ENCODE measurements at places on chromosomes 13 and 19.

DNA sequence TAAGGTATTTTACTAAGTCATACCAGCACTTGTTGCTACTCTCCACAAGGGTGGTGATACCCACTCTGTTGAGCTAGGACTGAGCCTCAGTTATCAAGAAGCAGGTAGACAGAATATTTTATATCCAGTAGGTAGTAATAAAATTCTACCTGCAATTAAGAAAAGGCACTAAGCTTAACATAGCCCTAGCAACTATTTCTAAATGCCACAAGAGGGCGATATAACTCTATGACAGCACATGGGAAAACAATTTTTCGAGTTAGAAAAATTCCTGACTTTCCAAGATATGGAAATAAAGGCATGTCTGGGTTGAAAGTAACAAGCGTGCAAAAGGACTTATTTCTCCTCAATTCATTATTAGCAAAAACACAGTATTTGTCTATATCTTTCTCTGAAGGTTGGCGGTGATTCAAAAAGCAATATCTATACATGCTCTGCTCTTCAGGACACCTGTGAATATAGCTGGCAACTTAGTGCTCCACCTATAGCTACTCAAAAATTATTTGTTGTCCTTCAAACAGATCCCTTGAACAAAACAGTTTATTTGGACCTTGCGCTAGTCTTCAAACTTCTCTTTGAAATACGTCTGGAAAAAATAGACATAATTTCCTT, 14.7 kb downstream of the CCDC169 start:
- DNase-seq = no peak

- peak; percentile 29 for DNase-seq
Measured at GRCh38 chr13:109667807-109668291, 118.5 kb downstream of the IRS2 start.

GRCh38 chr13:48401480-48401879, 11.4 kb downstream of the LPAR6 start:
- no peak for DNase-seq

DNA sequence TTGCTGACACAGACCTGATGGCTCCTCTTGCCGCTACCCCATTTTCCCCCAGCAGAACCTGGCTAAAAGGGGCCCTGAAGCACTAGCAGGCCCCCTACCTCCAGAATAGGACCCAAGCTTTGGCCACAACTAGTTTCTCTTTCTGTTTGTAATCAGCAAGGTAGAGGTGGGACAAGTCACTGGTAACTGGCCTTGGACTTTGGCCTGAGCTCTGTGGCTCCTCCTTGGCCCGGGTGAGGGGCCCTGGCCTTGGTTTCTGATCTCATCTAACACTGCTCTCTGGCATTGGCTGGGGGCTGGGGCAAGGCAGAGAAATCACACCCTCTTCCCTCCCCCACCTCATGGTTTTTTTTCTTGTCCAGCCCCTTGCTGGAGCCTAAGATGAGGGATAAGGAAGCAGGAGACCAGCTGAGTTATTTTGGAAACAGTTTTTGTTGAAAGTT, 2.1 kb downstream of the CALM3 start:
- DNase-seq = no peak

DNA sequence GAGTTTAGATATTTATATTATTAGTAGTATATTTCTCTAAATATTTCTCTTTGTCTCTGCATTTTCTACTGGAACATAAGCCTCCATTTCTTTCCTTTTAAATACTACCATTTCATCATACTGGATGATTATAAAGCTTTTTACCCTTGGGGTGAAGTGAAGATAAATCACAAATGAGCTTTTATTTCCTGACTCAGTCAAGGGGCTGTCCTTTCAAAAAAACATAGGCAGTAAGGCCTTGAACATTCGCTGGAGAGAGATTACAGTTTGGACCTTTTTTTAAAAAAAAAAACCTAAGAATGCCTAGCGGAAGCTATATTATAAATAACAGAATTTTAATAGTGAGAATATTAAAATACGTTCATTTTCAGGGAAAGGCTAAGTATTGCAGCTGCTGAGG, 268.8 kb upstream of the PCDH9 start:
- DNase-seq = no peak

GRCh38 chr13:79482281-79482970, 1.5 kb downstream of the NDFIP2 start:
- DNase-seq = no peak

GRCh38 chr19:10315335-10316214, at the start of gene FDX2:
FDX2 (minus strand) TSS chr19:10316015; CDS start chr19:10315996, 19 bp downstream.
- peak; percentile 93 for DNase-seq
